ENCODE measurements at places on chromosomes 7 and 10.

GRCh38 chr10:70130878-70131559 lies 1.6 kb downstream of the AIFM2 start:
- no peak for DNase-seq

DNA sequence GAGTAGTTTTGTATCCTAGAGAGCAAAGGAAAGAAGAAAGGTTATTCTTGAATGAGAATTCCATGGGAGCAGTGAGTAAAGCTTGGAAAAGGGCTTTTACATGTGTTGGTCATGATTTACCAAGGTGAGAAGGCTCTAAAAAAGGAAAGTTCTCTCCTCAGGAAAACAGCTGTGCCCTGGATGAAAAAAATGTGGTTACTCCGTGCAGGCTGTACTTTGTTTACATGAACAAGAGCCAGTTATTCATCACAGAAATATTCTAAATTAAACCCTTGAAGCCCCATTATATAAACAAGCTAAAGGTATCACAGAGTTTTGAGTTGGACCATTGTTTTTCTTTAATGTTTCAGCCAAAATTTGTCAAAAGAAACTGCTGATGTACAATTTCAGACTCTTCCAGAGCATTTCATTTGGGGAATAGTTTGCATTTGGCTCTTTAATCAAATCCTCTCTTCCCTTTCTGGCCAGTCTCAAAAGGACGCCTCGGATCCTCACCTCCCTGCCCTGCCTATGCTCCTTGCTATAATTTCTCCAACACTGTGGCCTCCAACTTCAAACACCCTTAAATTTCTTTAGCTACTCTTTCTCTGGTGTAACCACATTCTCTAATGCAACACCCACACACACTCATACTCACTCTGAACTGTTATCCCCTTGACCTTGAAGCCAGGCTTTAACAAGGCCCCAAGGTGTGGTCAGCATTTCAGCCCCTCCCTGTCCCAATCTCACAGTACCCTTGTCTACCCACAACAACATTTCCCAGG lies 47.4 kb downstream of the AFAP1L2 start:
- no peak for DNase-seq

DNA sequence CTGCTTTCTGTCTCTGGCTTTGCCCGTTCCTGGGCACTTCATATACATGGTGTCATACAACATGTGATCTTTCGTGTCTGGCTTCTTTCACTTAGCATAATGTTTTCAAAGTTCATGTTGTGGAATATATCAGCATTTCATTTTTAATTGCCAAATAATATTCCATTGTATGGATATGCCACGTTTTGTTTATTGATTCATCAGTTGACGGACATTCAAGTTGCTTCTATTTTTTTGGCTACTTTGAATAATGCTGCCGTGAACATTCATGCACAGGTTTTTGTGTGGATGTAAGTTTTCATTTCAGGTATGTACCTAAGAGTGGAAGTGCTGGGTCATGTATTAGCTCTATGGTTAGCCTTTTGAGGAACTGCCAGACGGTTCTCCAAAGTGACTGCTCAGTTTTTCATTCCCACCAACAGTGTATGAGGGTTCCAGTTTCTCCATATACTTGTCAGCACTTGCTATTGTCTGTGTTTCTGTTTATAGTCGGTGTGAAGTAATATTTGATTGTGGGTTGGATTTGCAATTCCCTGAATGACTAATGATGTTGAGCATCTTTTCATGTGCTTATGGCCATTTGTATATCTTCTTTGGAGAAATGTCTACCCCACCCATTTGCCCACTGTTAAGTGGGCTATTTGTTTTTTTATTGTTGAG lies 401.4 kb upstream of the GALNT17 start:
- DNase-seq: no peak

- DNase-seq: no peak
Measured at GRCh38 chr7:130142654-130143333, 62.4 kb downstream of the TMEM209 start.

- no peak for DNase-seq
Measured at GRCh38 chr10:54613162-54613561, 187.9 kb downstream of the PCDH15 start.

DNA sequence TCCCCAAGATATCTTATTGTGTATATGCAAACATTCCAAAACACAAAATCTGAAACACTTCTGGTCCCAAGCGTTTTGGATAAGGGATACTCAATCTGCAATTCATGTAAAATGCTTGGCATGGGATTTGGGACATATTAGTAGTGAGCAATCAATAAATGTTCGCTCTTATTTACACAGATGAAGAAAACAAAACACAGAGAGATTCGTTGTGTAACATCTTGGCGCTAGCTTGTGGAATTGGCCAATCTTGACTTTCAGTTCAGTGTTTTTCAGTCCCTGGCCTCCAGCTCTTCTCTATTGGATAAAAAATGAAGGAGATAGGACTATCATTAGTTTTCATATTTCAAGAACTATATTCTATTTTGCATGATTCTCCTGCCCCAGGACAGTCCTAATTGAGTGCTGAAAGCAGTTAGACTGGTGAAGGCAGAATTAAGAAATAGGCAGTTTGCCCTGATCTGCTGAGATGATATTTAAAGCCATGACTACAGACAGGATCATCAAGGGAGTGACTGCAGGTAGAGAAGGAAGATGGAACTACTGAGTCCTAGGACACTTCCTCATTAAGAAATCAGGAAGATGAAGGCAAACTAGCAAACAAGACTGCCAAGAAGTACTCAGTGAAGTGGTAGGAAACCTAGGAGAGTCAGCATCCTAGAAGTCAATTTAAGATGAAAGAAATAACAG lies 1.8 kb downstream of the PNLIPRP3 start:
- DNase-seq: no peak

DNA sequence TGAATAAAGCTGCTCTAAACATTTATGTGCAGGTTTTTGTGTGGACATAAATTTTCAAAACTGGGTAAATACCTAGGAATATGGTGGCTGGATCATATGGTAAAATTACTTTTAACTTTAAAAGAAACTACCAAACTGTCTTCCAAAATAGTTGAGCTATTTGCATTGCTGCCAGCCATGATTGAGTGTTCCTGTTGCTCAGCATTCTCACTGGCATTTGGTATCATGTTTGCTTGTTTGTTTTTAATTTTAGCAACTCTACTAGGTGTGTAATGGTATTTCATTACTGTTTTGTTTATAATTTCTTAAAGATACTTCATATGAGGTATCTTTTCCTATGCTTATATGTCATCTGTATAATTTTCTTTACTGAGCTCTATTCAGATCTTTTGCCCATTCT lies 143.2 kb downstream of the POLR1F start:
- DNase-seq: no peak

DNA sequence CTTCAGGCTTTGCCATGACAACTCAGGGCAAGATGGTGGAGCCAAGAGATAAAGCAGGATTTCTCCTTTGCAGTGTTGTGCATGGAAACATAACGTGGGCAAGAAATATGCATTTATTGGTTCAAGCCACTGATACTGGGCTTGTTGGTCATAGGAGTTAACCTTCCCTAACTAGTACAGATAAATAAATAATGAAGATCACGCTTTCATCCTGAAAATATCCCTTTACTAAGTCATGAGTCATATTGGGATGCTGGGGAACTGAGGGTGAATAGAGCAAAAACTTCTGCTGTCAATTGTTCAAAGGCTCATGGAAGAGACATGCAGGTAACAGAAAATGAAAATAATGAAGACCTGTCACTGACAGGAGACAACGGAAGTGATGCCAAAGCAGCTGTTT lies 55.5 kb downstream of the TES start:
- DNase-seq: no peak

GRCh38 chr7:85290269-85290668 lies 103.4 kb upstream of the SEMA3D start:
- DNase-seq: no peak

- DNase-seq: no peak
Measured at GRCh38 chr10:49738616-49739360, 23.3 kb downstream of the OGDHL start.
